ENCODE measurements at places on chromosomes 1 and 21.

DNA sequence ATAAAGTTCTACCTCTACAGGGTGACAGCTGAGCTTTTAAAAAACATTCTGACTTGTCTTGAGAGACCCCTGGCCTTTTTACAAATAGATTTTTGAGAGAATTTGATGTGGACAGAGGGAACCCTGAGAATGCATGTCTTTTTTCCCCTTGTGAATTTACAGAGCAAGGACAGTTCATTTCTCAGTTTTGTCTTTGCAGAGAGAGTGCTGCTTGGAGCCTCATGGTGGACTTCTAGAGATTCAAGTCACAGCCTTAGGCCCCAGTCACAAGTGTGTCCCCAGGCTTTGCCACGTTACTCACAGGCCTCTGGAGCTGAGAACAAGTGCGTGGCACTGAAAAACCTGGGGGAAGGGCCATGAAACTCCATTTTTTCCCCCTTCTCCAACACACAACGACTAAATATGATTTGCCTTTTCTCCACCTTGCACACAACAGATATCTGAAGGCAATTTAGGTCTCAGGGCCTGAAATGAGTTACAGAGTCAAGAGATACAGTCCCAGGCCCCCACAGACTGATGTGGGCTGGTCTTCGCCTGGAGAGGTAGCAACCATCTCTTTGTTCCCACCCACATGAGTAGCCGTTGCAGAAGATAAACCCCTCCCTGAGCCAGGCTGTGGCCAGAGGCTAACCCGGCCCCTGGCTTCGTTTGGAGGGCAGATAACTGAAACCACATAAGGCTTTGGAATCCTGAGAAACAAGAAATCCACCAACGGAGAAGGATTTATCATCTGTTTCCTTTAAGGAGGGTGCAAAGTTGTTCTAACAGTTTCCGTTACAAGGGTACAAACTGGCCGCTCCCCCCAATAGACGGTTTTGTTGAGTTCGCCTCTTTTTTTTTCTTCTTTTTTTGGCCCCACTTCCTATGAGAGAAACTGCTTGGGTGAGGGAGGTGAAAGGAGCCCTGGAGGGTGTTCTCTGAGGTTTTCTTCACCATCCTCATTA, 1.0 kb upstream of the PIGV start:
- ATAC-seq, result peak; percentile 37

GRCh38 chr21:14569868-14570267, 23.8 kb upstream of the SAMSN1 start:
- no peak for ATAC-seq

DNA sequence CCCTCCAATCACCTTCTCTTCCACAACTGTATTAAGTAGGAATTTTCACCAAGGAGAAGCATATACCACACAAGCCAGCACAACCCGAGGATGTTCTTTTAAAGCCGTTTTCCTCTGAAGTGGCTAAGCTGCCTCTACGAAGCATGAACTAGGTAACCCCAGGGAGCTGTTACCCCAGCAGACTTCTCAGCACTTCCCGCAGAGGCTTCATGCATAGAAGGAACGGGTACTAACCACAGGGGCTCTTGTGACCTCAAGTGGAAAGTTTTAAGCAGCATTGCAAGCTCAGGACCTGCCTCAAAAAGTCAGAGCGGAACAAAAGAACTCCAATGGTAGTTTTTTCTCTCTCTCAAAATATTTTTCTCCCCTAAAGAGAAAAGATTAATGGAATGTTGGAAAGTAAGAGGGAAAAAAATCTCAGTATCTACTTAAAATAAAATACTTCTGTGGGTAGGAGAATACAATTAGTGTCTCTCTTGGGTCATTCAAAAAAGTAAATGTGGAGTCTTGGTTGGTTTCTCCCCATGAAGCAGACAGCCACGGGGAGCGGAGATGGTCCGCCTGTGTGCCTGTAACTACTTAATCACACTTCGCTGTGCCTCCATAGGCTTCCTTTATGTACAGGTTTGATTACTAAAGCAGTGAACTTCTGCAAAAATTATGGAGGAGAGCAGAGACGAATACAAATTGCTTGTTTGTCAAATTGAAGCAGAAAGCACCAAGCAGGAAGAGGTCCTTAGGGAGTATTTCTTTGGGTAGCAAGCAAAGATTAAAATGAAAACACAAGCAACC, 40.9 kb downstream of the STX6 start:
- no peak for ATAC-seq

DNA sequence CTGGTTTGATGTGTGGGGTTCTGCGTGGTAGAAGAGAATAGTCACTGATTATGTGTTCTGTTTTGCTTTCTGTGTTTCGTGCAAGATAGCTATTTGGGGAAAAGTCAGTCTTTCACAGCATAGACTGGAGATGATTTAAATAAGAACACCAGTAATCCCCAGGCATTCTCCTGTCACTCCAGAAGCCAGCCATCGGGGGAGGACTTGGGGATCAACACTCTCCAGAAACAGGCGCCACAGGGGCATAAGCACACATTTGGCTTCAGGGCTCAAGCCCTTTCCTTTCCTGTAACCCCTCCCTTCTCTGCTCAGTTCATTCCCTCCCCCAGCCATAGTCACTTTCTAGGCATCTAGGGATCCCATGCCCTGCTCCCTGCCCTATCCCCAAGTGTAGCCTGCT, 97.3 kb upstream of the BEND5 start:
- no peak for ATAC-seq

DNA sequence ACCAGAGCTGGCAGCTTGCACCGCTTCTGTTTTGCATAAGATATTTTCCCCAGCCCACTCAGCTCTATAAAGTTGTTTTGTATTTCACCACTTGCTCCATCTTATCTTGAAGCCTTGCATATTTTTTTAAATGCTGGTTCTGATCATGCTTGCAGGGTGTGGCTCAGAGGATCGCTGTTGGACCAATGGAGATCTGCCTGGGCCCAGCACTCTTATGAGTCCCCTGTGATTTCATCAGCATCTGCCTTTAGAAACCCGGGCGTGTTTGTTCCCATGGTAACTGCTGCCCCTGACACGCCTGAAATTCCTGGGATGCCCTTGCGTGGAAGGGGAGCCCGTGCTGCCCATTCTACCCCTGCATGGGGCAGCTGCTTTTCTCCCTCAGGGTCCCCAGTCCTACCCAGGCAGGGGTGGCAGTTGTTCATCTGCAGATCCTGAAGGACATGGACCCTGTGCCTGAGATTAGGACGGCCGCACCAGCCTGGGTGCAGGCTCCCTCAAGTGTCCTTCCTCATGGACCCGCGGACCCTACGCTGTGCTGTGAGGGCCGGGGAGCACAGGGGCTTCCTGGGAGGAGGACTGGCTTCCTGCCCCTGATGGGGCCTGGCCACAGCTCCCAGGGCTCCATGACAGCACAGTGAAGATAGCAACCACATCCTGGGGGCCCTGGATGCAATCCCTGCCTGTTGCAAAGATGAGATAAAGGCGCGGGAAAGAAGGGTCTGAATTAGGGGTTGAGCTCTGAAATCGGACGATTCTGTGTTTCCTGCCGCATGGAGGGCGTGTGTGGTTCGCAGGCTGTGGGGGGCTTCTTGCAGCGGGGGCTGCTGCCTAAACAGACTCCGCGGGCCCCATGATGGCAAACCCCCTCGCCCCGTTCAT, 226.5 kb downstream of the SDCCAG8 start:
- ATAC-seq, result peak; percentile 96

DNA sequence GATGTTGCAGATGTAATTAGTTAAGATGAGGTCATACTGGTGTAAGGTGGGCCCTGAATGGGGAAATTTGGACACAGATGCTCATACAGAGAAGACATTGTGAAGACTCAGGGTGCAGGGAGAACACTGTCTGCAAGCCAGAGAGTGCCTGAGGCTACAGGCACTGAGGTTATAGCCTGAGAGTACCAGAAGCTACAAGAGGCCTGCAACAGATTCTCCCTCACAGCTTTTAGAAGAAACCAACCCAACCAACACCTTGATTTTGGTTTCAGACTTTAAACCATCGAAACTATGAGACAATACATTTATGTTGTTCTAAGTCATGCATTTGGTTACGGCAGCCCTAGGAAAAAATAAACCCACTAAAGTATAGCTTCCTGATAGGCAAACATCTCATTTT, 321.7 kb upstream of the USP25 start:
- ATAC-seq, result no peak

GRCh38 chr1:21355956-21356355, 65.7 kb upstream of the ECE1 start:
- no peak for ATAC-seq

- ATAC-seq, result peak; percentile 44
These were observed 193.3 kb upstream of the SNX7 start for GRCh38 chr1:98468111-98468717.

DNA sequence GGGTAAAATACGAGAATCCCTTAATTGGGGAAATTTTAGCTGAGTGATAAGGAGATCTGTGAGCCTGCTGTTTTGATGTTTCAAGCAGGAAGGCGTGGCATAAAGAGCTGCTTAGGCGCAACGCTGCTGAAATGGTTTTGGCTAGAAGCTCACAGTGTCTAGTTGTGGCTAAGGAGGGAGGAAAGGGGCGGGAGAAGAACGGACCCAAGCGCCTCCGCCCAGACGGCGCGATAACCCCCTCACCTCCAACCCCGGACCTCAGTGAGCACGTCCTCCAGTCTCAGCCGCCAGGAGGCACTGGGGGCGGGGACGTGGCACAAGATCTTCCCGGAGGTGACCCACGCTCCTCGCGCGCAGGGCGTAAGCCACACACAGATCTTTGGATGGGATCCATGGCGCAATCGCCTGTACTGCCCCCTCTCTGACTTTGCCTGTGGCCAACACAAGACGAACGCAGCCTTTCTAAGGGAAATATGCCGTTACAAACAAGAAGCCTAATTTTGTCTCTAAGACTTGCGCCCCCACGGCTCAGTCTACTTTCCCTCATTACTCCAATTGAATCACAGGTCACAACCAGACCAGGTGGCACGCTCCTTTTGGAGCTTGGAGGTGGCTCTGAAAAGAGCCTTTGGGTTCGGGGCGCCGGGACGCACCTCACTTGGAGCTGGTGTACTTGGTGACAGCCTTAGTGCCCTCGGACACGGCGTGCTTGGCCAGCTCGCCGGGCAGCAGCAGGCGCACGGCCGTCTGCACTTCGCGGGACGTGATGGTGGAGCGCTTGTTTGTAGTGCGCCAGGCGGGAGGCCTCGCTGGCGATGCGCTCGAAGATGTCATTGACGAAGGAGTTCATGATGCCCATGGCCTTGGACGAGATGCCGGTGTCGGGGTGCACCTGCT, 23.4 kb upstream of the RNF187 start:
- peak; percentile 33 for ATAC-seq

GRCh38 chr1:117096951-117097408, 24.6 kb downstream of the TRIM45 start:
- ATAC-seq, result no peak

DNA sequence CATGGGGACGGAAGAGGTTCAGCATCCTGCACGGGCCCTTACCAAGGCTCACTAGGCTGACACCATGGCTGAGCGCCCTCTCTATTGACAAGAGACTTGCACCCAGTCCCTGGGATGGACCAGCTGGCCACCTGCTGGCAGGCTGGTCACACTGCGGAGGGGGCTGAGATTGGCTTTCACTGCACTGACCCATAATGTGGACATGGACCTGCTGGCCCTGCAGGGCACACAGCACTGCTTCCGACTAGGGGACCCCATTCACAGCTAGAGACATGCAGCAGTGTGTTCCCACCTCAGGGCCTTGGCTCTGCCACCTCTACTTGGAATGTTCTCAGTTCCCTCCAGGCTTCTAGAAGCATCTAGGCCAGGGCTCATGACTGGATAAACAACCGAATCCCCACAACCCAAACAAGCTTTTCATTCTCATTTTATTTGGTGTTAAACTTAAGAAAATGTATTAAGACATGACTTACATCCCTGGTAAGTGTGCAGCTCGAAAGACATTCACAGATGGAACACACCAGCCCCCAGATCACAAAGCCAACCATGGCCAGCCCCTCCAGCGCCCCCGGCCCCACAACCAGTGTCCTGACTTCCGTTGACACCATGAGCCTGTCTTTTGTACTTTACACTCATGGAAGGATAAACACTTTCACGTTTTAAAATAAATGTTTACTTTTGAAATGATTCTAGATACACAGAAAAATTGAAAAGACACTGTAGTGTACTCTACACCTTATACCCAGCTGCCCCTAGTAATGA, 9.3 kb upstream of the SRARP start:
- peak; percentile 88 for ATAC-seq

DNA sequence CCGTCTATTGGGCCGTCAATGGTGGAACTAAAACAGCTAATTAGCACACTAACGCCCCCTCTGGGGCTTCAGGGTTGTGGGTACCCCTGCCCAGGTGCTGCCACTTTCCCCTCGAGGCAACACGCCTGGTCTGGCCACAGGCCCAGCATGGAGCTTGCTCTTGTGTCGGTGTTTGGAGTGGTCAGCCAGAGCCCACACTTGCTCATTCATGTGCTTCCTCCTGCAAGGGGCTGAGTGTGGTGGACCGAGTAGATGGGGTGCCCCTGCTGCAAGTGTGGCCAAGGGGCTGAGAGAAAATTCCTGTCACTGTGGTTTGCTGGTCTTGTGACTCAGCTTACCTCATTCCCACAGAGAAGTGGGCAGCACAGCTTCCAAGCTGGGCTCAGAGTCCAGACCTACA, 25.7 kb downstream of the HTR6 start:
- ATAC-seq, result no peak

DNA sequence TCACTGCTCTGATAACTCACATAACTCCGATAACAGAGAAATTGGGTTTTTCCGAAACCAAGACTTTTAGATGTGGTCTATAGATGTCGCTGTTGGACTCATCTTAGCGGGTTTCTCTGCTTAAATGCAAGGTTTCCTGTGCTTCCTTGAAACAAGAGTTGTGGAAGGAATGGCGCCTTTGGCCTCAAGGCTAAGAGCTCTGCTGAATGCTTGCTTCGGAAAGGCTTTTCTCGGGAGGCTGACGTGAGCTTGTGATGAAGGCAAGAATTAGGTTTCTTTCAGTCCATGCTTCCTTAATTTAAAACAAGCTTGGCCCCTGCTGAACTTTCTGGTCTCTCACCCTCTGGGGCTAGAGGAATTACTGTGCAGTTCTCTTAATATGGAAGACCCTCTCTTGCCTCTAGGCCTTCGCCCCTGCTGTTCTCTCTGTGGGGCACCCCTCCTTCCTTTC, 113.5 kb downstream of the MAP3K21 start:
- ATAC-seq, result peak; percentile 56

- ATAC-seq, result peak; percentile 46
These were observed 7.9 kb downstream of the TINAGL1 start for GRCh38 chr1:31583995-31584868.

GRCh38 chr1:42963378-42964043, 4.8 kb upstream of the SLC2A1 start:
- peak; percentile 50 for ATAC-seq

DNA sequence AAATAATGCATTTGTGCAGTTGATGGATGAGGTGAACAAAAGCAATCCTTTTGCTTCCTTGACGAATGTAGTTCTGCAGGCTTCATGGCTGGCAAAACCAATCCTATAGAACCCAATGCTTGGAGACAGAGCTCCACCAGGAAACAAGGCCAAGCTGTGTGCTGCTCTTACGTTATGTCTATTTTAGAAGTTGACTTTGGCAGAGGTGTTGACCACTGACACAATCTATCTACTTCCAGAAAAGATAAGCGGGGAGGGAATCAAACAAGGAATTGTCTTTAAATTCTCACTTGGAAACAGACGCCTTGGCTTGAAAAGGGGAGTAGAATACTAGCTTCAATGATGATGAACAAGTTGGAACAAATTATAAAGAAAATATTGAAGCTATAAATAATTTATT, 211.2 kb downstream of the SETD4 start:
- no peak for ATAC-seq

- peak; percentile 2 for ATAC-seq
These were observed 2.2 kb downstream of the SOX13 start for GRCh38 chr1:204075139-204075521.

Data from motor neuron (in vitro differentiated cells).